Epithelial cell of proximal tubule (primary cell): ENCODE measurements at places on chromosomes 3 and 15.

- DNase-seq = no peak
Measured at GRCh38 chr15:39741258-39741657, 41.4 kb downstream of the FSIP1 start.

GRCh38 chr3:57840473-57840872 lies 84.4 kb downstream of the SLMAP start:
- no peak for DNase-seq

- no peak for DNase-seq
Measured at GRCh38 chr15:28995705-28996104, 109.9 kb downstream of the APBA2 start.

- DNase-seq = no peak
Measured at GRCh38 chr3:124007186-124007585, 15.3 kb upstream of the ROPN1 start.

- DNase-seq = no peak
Measured at GRCh38 chr3:156793851-156794250, 32.3 kb upstream of the LEKR1 start.

DNA sequence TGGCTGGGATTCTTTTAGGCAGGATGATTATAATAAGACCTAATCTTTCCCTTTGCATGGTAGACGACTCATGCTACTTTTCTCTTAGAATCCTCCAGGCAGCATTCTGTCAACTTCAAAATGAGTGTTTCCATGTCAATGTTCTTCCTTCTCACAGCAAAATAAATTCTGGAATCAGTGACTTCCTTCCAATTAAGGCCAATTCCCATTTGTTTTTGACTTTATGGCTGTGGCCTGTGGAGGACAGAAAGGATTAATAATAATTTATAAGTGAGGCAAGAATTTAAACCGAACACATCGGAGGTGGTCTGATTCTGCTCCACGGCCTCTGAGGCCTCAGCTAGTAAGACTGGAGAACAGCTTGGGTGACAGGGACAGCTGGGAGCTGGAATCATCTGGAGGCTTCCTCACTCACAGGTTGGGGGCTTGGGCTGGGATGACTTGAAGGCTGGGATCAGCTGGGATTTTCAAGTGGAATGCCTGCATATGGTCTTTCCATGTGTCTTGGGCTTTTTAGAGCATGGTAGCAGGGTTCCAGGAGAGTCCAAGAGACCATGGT lies 241.8 kb upstream of the MCTP2 start:
- no peak for DNase-seq
